GF-D8 (cell line): ENCODE measurements at places on chromosomes 4 and X.

DNA sequence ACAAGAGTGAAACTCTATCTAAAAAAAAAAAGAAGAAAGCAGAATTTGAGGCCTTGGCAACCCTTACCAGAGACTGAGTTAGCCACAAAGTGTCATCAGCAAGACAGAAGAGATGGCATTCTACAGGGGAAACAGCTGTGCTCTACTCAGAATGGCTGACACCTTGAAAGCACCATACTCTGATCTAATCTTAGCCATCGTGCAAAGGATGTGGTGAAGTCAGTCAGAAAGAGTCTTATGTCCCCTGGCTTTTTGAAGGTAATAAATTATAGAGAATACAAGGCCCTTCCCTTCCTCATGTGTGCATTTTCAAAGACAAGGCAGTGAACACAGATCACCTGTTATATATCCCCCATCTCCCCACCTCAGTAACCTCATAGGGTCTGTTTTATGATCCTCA is 13.2 kb downstream of the CLNK start:
- DNase-seq: no peak

DNA sequence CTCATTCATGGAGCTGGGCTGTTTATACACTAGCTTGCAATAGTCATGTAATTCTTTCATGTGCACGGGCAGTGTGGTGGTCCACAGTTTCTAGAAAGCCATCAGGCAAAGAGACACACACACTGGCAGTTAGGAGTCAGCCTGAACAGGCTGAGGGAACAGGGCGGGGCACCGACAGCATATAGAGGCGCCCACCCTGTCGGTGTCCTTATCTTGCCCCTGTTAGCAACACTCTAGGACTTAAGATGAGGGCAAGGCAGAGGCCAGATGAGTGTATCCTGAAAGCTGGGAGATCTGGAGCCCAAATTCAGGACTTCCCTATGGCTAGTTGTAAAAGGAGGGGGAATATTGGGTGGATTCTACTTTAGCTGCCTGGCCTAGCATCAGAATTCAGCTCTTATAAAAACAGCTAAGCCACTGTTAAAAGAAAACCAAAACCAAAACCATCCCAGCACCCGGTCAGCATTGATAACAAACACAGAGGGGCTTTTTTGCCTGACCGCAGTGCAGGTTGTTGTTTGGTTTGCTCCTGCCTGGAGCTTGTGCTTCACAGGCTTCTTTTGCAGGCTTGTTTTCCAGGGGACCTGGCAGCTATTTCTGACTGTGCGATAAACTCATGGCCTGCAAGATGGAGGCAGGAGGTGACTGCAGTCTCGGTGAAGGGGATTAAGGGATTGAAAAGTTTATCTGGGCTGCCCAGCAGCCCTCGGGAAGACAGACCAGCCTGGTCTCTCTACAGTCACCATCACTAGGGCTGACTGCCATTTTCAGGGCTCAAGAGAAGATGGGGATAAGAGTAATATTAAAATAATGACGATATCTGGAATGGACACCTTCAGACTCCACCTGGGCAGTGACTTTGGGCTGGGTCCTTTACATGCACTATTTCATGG is 638.9 kb downstream of the MID1IP1 start:
- DNase-seq: no peak

- DNase-seq: no peak
These were observed 171.1 kb upstream of the PITX2 start for GRCh38 chr4:110793890-110794554.

DNA sequence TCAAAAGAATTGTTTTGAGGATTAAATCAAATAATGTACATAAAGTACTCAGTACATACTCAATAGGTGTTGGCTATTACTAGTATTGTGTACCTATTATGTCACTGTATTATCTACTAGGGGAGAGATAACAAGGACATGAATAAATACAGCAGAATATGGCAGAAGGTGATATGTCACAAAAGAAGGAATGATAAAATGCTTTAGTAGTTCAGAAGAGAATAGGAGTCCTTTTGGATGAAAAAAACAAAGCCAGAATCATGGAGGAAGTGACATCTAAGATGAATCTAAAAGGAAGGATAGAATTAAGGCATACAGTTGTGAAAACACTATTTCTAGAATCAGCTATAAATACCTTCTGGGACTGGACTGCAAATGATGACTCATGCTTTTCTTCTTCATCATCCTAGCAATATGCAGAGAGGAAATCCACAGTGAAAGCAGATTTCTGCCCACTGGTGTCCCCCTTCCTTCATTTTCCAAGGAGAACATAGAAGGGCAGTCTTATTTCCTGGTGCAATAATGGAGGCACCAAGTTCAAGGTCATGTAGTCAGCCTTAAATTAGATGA is 98.7 kb downstream of the GLUD2 start:
- DNase-seq: no peak

GRCh38 chrX:93791304-93791703 is 117.3 kb downstream of the FAM133A start:
- DNase-seq: no peak

- no peak for DNase-seq
These were observed 300.9 kb upstream of the FAT4 start for GRCh38 chr4:125013891-125014290.

GRCh38 chr4:78951862-78952472 is 12.7 kb upstream of the PAQR3 start:
- DNase-seq: no peak

- no peak for DNase-seq
These were observed 31.1 kb downstream of the ART3 start for GRCh38 chr4:76105652-76106051.

- no peak for DNase-seq
These were observed 752.9 kb downstream of the RAPGEF2 start for GRCh38 chr4:159855731-159856130.

- DNase-seq: no peak
These were observed 34.9 kb upstream of the USP9X start for GRCh38 chrX:41050359-41050758.

DNA sequence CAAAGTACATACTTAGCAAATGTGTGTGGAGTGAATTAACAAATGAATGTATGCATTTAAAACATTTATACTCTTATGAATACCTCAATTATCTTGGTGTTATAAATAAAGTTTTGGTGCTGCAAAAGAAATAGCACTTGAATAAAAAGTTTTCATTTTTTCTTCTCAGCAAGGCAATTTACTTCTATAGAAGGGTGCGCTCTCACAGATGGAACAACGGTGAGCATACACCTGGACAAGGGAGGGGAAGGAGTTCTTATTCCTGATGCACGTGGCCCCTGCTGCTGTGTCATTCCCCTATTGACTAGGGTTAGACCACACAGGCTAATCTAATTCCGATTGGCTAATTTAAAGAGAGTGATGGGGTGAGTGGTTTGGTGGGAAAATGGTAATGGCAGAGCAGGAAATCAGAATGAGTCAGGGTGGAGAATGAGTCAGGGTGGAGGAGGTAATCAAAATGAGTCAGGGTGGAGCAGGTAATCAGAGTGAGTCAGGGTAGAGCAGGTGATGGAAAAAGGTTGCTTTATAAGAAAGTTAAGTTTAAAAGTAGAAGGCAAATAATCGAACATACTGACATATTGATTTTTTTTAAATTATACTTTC is 28.2 kb upstream of the PGK1 start:
- no peak for DNase-seq

DNA sequence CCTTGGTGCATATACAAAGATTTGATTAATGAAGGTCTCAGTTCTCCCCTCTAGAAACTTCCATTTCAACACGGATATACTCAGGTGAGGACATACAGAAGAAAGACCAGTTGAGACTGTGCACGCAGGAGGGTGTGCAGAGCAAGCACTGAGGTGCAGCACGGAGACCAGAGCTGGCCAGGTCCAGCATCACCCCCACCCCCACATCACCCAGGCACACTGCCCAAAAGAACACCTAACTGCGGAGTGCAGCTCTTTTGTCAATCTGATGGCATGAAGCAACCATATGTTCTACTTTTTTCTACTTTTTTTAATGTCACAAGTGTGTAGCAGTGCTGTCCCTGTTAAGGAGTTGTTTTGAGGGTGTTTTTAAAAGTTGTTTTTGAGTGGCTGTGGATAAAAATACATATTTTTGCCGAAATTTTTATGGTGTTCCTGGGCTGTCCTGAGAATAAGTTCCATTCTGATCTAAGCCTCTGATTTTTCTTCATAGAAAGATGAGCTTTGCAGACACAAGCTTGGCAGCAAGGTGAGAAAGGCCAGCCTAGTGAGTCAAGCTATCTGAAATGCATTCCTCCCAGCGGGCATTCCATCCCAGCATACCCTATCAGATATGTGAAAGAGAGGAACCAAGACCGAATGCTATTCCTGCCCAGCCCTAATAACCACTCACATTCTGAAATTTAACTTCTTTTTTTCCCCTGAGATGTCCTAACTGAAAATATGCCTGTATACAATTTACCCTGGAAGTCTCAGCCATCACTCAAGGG is 173.7 kb downstream of the PTTG2 start:
- DNase-seq: no peak

- DNase-seq: no peak
These were observed 79.8 kb downstream of the SPANXN3 start for GRCh38 chrX:143437439-143437838.

DNA sequence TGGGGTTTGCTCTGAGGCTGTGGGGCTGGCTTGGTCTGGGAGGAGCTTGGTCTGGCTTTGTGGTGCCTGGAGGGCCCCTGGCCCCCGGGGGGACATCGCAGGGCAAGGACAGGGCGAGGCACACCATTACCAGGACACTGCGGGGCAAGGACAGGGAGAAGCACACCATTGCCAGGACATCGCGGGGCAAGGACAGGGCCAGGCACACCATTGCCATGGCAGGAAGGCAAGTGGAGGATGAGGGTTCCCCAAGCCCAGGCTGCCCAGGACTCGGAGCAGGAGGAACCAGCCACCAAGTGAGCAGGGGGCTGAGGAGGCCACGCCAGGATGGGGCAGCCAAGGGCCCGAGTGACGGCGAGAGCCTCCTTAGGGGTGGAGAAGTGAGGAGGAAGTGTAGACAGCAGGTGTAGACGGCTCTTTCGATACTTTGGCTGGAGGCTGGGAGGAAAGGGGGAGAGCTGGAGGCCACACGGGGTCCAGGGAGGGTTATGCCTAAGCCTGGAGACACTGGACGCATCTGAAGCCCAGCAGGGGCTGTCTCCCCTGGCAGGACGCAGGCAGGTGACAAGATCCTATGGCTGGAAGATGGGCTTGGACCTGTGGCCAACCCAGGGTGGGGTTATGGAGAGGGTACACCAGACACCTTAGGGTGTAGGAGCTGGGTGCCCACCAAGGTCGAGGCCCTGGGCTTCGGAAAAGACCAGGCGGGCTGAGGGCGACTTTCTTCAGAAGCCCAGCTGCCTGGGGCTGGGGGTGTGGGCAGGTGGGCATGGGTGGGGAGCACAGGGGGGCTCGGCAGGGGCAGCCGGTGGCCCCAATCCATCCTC is 7.3 kb downstream of the NKX1-1 start:
- no peak for DNase-seq

GRCh38 chr4:3658530-3658913 is 107.7 kb upstream of the ADRA2C start:
- DNase-seq: no peak

GRCh38 chr4:112813790-112814189 is 176.8 kb downstream of the LARP7 start:
- no peak for DNase-seq

DNA sequence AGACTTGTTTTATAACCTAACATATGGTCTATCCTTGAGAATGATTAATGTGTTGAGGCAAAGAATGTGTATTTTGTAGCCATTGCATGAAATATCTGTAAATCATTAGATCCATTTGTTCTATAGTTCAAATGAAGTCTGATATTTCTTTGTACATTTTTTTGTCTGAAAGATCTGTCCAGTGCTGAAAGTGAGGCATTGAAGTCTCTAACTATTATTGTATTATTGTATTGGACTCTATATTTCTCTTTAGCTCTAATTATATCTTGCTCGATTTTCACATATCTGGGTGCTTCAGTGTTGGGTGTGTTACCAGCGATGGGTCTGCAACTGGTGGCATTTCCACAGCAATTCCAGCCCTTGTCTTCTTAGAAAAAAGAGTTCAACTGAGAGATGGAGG is 76.0 kb downstream of the PBDC1 start:
- DNase-seq: no peak

- DNase-seq: no peak
These were observed 516.1 kb upstream of the MAGEB2 start for GRCh38 chrX:29699239-29699638.

GRCh38 chrX:1336331-1336943 is at the start of gene IL3RA:
Gene IL3RA (plus strand): TSS chrX:1336785. CDS start chrX:1341766, 4,981 bp downstream.
- DNase-seq: peak; percentile 90

DNA sequence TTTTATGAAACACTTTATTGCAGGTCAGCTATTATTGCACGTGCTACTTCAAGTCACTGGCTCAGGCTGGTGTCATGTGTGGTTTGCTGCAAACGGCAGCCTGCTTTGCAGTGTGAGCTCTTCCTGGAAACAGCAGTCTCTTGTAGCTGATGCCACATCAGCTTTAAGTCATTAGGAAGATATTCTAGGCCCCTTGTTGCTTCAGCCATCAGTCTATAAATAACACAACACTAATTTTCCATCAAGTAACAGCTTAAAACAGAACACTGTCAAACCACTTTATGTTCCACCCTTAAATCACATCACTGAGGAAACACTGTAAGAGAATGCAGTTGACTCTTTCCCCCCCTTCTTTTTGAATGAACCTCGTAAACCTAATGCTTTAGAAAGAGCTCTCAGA is 93.8 kb downstream of the GATB start:
- DNase-seq: no peak

DNA sequence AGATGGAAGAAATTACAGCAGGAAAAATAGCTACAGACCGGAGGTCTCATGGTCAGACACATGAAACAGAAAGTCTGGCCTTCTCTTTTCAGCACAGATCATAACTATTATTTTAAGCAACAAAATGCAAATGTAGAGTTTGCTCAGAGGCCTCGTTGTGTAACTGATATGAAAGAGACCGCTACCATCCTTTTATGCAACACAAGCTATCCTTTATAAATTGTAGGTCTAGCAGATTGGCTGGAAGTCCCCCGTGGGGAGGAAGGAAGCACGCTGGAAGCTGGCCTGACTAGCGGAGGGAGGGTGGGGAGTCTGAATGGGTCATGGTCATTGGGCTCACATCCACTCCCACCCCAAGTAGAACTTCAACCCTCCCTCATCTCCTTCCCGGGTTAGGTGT is 27.7 kb downstream of the DMP1 start:
- DNase-seq: no peak

- DNase-seq: no peak
These were observed 60.7 kb downstream of the GAB1 start for GRCh38 chr4:143397335-143397734.

GRCh38 chr4:75254745-75255144 is 259.5 kb downstream of the RCHY1 start:
- no peak for DNase-seq

DNA sequence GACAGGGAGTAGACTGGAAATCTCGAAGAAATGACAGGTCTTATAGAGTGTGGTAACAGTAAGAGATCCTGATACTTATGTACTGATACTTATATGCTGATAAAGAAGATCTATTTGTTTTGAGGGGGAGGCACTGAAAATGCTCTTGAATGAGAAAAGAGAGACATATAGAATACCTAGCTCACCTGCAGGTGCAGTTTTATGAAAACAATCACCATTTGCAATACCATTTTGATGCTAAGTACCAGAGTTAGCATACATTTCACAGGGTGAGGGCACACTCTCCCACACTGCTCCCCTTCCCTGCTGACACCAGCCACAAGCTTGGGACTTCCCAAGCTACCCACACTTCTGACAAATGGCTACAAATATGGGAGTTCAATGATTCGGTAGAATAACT is 1490.1 kb upstream of the IGFBP7 start:
- DNase-seq: no peak

- DNase-seq: no peak
These were observed 4.5 kb downstream of the DCHS2 start for GRCh38 chr4:154487145-154487544.

GRCh38 chr4:187235456-187236170 is 512.0 kb upstream of the FAT1 start:
- DNase-seq: no peak

GRCh38 chr4:39908284-39908683 is 69.4 kb downstream of the PDS5A start:
- DNase-seq: no peak
